ENCODE measurements at places on chromosomes 6 and 20.

GRCh38 chr6:15359335-15359862, 113.5 kb downstream of the JARID2 start:
- DNase-seq, result no peak

- no peak for DNase-seq
Measured at GRCh38 chr20:24640686-24641085, 171.3 kb downstream of the SYNDIG1 start.

DNA sequence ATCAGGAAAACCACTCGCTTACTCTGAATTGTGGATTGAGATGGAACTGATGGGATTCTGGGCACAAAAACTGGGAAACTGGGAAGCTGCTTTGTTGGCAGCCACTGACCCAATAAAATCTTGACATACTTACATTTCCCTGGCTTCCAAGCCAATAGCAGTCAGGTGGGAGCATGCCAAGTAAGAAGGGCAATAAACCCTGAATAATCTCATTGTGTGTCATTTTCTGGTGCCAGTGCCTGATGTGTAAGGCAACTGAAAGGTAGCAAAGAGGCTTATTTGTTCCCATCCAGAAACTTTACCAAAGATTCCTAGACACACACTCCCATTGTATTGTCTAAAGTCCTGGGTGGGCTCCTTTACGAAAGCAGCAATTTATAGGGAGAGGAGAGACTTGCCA, 93.2 kb downstream of the TBX18 start:
- DNase-seq, result no peak

- DNase-seq, result no peak
Measured at GRCh38 chr6:3446184-3446583, 10.7 kb downstream of the SLC22A23 start.

- no peak for DNase-seq
Measured at GRCh38 chr6:6003621-6004366, 2.9 kb downstream of the NRN1 start.

- DNase-seq, result peak; percentile 57
Measured at GRCh38 chr6:142679907-142680700, 264.9 kb downstream of the HIVEP2 start.

DNA sequence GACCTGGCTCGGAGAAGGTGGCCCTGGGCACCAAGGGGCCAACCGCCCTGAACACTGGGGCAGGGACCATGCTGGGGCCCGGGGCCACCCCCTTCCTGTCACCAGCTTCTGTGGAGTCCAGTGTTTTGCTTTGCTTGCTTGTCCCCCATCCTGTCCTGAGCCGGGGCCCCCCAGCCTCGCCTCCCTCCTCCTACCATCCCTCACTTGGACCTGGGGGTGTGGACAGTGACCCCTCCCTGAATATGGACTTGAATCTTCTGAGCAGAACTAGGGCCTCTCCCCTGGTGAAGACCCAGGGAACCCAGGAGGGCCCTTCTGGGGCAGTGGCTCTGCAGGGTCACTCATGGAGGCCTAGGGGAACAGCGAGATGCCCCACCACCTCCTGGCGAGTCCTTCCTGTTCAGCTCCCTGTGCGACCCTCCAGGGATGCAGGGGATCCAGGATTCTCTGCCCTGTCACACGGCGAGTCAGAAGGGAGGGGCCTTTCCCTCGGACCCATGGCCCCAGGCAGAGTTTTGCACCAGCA, 41.6 kb downstream of the VSTM2L start:
- no peak for DNase-seq

- DNase-seq, result no peak
Measured at GRCh38 chr20:18397030-18397429, 69.8 kb downstream of the DZANK1 start.

DNA sequence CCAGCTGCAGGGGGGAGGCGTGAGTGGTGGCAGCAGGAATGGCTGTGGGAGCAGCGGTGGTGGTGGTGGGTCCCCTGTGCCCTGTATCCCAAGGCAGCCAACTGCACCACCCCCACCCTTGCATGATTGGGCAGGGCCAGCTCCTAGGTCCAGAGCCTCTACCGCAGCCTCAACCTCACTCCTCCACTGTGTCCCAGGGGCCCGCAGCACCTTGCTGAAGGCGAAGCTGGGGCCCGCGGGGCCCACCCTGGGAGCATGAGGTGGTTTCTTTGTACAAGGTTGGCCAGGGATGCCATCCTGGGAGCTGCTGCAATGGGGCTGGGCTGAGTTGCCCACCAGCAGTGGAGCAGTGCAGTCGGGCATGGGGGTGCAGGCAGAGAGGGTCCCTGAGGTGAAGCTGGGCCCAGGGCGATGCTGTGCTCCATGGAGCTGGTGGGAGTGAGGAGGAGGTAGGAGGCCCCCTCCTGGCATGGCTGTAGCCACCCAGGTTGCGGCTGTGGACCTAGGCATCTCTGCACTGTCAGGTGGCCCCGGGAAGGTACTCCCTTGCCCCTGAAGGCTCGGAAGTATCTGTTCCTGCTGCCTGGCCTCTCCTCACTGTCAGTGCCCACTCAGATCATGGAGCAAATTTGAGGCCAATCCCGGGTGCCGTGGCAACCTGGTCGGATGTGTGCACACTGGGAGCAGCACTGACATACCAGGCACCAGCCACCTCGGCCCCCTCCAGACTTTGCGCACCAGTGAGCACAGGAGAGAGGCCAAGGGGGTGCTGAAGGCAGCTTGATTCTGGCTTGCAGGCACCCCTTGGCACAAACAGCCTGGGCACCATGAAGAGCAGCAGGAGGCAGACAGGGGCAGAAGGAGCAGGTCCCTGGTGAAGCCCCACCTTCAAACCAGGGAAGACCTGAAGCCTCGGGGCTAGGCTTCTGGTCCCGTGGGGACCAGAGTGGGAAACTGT, 60.2 kb upstream of the L3MBTL3 start:
- DNase-seq, result no peak

DNA sequence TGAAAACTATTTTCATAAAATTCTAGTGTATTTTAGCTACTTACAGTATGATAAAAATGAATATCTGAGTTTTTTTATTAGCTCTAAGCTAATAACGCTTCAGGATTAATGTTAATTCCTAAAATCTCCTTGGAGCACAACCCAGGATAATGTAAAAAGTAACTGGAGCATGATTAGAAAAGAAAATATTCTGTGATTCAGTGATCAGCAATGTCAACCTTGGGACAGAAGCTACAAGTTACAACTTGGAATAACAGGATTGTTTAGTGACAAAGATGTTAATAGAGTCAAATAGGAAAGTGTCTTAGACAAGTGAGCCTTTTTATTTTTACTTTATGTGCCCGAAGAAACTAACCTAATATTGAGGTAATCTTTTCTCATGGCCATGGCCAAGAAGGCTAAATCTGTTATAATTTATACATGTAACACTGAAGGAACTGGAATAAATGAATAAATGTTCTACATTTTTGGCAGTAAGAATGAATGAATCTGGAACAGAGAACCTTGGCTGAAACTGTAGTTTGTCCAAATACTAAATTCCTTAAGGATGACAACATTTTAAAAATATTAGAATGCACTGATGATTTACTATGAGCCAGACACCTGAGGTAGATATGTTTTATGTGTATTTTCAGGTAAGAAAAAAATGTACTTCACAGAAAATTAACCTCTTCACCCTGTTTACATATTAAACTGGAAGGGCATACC, 994.0 kb downstream of the GRIK2 start:
- DNase-seq, result no peak

DNA sequence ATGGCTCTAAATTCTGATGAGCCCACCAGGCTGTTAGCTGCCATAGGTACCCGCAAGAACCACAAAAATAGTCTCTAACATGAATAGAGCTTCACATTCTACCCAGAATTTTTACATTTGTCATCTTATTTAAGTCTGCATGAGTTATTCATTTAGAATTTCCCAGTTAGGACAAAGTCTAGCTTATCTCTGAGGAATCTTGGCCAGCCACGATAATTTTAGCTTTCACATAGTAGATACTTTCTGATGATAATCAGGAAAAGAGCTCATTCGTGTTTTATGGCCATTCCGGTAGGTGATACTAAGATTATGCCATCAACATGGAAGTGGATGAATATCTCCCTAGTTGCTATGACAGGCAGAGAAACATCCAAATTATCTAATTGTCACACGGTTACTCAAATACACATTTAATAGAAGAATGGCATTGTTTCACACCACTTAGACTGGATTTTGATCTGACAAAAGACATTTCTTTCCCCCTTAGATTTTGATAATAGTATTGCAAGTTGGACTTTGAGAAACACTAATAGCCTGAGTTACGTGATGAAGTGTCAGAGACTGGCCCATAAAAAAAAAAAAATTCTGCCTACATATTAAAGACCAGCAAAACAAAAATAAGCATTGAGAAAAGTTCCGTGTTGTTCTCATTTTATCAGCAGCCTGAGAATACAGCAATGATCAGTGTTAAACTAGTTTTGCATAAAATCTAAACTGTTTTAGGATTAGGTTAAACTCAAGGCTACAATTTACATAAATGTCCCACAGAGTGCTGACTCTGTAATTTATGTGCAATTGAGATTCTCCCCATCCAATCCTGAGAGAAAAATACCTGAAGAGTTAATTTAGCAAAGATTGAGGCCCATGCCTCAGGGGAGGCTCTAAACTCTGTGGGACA, 397.5 kb upstream of the ARID1B start:
- DNase-seq, result no peak

- DNase-seq, result no peak
Measured at GRCh38 chr6:135274561-135275293, 93.6 kb downstream of the MYB start.

- no peak for DNase-seq
Measured at GRCh38 chr6:139588076-139588639, 213.7 kb upstream of the CITED2 start.

GRCh38 chr6:2264932-2265331, 19.5 kb upstream of the GMDS start:
- DNase-seq, result no peak

GRCh38 chr6:117237561-117237960, 27.8 kb upstream of the VGLL2 start:
- no peak for DNase-seq

DNA sequence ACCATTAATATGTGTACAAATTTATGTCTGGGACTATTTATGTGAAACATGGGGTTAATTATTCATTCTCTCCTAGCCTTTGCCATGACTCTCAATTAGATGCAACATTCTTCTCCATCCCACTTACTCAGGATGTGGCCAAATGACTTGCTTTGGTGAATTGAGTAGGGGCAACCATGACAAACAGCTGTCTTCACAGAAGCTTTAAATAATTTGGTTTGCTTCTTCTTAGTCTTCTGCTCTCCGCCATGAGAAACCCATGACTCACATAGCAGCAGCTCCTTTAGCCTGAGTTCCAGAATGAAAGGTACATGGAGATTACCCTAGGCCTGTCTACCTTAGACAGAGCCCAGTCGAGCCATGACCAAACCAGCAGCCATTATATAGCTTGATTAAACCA, 74.7 kb downstream of the FRK start:
- no peak for DNase-seq

GRCh38 chr6:163588220-163588919, 173.9 kb downstream of the QKI start:
- no peak for DNase-seq

GRCh38 chr6:68651011-68651985, 16.2 kb downstream of the ADGRB3 start:
- no peak for DNase-seq

DNA sequence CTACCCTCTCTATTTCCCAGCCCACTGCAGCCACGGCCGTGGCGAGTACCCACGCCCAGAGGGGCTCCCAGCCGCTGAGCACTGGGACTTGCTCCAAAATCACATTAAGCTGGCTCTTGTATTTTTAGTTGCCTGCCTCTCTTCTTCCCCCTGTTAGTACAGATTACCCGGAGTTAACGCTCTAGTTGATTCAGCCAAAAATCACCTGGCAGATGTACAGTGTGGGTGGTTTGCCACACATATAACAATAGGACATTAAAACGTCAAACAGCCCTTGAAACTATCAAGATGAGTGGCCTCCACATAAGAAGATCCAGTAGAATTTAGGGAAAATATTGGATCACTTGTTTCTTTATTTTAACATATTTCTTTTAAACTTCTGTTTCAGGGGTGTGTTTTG, 268.8 kb upstream of the PRDM1 start:
- DNase-seq, result no peak

- DNase-seq, result no peak
Measured at GRCh38 chr6:24614043-24614420, 32.0 kb downstream of the KIAA0319 start.

DNA sequence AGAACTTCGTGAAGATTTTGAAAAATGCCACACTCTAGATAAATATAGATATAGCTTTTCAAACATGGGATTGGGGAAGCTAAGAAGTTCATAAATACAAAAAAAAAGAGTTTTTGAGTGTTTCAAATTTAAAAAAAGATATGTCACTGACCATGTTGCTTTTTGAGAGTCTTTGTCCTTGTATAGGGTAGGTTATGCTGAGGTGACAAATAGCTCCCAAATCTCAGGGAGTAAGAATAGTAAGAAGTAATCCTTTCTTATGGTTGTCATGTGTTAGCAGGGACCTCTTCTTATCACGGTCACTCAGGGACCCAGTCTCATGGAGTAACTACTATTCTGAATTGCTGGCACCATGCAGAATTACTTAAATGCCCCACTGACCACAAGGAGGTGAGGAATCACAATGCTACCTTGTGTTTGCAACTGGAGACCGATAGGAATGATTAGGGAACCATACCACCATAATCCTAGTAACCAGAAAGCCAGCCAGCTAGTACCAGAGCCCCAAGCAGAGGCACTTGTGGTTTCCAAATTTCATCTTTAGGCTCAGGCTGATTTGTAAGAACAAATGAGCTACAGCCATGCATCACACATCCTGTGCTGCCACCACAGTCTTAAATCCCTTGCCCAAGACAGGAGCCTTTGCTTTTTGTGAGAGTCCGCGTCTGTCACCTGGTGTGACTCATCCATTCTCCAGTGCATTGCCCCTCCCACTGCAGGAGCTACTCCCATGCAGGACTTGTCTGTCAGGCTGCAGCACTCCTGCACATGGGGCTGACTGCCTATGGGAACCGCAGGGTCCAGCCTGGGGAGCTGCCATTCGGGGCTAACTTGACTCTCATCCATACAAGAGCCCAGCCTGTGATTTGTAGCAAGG, 42.4 kb upstream of the ADGRF4 start:
- DNase-seq, result peak; percentile 33

DNA sequence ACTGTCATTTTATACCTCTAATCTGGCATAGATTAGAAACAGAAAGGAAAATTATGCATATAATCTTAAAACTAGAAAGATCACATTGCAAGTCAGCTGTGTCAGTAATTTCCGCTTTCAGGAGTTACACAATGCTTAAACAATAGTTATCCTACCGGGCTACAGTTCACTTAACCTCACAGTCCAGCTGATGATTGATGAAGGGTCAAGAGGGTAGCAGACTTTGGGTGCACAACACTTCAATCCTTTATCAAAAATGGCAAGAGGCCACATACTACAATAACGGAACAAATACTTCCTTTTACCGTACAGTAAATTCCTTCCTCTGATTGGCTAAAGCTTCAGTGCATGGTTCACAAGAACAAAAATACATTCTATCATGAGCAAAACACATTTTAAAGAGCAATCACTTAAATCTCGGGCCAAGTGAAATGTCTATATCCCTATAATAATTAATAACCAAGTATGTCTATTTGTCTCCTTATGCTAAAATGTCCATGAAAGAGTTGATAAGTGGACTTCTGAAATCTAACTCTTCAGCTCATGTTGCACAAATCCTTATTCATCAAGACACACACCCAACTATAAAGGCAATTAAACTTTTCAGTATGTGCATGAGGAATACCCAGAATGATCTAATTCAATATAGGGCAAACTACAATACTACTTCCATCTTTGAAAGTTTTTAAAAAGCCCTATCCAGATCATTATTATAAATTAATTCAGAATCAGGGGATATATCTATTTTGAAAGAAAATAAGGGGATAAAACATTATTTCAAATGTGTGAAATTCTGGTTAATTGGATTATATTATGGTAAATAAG, 76.8 kb downstream of the HIVEP2 start:
- DNase-seq, result no peak

- no peak for DNase-seq
Measured at GRCh38 chr6:163651915-163652668, 237.6 kb downstream of the QKI start.
